ENCODE measurements at places on chromosomes 2 and 18.

DNA sequence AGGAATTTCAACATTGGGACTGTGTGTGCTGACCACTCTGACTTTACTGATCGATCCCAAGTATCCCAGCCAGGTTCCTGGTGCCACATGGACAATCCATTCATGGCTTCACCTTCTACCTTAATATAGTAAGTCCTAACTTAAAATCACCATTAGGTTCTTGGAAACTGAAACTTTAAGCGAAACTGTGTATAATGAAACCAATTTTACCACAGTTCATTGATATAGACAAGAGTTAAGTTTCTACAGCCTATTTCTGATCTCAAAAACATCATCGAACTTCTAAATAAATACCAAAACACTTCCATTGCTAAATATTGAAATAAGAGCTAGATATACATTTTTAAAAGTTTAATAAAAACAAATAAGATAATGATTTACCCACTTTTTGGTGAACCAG is 4.4 kb upstream of the EXOC6B start:
- no peak overlapping the region for H3K4me3 ChIP-seq
- no peaks in the 10 kb centered on the region for H3K27me3 ChIP-seq

DNA sequence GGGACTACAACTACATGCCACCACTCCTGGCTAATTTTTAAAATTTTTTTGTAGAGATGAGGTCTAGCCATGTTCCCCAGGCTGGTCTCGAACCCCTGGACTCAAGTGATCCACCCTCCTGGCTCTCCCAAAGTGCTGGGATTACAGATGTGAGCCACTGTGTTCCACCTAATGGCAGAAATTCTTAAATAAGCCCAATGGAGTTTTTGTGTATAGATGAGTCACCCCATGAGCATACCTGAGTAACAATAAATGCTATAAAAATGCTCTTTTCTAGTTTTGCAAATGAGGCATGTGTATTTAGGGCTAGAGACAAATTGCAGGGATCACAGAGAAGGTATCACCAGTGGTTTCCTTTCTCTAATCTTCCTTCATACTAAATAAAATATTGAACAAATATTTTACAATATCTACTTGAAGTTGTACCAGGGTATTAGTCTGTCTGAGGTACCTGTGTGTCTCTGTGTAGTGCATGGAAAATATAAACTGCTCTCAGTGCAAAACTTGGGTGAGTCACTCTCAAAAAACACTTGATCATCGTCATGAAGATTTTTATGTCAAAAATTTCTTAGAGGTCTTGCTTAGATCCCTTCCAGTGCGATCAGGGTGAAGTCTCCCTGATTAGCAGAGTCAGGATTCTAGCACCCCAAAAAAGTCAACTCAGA is 337.1 kb upstream of the MMADHC start:
- DNase-seq: no peak
- H3K4me3 ChIP-seq: no peak overlapping the region
- H3K36me3 ChIP-seq: no peaks in the 10 kb centered on the region
- H3K4me1 ChIP-seq: no peaks in the 10 kb centered on the region
- no peaks in the 10 kb centered on the region for H3K27me3 ChIP-seq
- no peak overlapping the region for H3K27ac ChIP-seq

- DNase-seq: no peak
- H3K36me3 ChIP-seq: no peaks in the 10 kb centered on the region
- H3K27ac ChIP-seq: no peak overlapping the region
- H3K4me1 ChIP-seq: no peaks in the 10 kb centered on the region
- no peaks in the 10 kb centered on the region for H3K27me3 ChIP-seq
- H3K4me3 ChIP-seq: no peak overlapping the region
These were observed 110.9 kb downstream of the GALR1 start for GRCh38 chr18:77360315-77361190.

DNA sequence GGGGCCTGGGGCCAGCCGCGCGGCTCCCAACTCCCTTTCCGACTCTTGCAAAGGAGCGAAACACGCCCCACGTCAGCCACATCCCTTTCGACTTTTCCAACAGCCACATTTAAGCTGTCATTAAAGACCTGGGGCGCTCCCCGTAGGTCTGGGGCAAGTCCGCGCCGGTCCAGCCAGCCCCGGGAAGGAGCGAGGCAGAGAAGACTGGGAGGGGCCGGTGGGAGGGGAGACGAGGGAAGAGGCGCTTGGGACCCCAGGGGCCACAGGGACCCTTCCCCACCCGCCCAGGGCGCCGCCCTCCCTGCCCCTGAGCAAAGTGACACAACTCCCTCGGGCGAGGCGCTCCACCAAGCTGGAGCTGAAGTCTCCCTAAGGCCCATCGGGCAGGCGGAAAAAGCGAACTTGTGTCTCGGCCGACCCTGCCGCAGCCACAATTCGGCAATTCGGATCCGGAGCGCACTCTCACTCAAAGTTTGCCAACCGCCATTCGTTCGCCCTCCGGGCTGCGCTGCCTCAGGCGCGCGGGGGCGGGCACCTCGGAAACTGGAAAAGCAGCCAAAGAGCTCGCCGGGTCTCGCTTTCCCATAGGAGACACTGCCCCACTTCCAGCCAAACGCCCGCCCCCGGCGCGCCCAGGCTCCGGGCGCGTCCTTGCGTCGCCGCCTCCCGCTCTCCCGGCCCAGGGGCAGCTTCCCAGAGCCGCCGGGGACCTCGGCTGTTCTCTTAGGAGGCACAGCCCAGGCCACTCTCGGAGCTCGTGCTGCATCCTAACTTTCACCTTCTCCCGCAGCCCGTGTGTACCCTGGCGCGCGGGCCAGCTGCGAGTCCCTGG is 1.1 kb upstream of the KCTD1 start:
- peak overlapping the region; percentile 9 for H3K27ac ChIP-seq
- peak overlapping the region; percentile 56 for H3K4me3 ChIP-seq
- no peaks in the 10 kb centered on the region for H3K36me3 ChIP-seq
- H3K4me1 ChIP-seq: peaks cover 32% of the 10 kb centered on the region
- H3K27me3 ChIP-seq: no peaks in the 10 kb centered on the region
- DNase-seq: peak; percentile 49

DNA sequence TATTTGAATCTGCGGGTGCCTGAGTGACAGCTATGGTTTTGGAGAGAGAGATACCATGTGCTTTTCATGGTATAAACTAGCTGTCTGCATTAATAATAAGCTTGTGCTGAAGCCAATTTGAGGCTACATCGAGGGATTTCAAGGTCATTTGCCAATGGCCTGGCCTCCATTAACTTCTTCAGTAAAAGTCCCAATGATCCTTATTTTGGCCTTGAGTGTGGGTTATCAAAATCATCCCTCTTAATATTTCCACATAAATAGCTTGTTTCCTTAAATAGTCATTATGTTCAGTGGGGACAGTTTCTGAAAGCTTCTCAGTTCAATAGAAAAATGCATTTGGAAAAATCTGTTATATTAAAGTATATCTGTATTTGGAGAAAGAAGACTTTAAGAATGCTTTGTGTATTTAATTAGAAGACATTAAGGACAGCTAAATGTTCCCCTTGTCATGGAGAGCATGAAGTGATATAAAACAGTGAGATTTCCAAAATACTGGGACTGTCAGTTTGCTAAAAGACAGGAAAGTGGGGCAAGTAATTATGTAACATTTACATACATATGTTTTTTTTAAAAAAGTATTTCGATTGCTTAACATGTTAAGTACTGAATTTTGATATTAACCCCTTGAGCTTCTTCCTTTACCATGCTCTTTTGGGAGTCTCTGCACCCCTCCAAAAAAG is 355.5 kb upstream of the ZEB2 start:
- no peak overlapping the region for H3K4me3 ChIP-seq
- DNase-seq: no peak

GRCh38 chr2:227655454-227655853 is 11.2 kb upstream of the SCYGR5 start:
- H3K27me3 ChIP-seq: no peaks in the 10 kb centered on the region
- no peaks in the 10 kb centered on the region for H3K4me1 ChIP-seq
- no peak overlapping the region for H3K27ac ChIP-seq

DNA sequence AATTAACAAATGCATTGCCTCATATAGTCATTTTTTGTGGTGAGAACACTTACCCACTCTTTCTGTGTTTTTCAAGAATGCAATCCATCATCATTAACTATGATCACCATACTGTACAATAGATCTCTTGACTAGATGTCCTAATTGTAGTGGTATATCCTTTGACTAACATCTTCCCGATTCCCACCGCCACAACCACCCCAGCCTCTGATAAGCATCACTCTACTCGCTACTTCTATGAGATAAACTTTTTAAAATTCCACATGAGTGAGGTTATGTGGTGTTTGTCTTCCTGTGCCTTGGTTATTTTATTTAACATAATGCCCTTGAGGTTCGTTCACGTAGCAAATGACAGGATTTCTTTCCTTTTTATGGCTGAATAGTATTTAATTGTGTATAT is 6.6 kb downstream of the VWA3B start:
- no peaks in the 10 kb centered on the region for H3K36me3 ChIP-seq
- H3K4me3 ChIP-seq: no peak overlapping the region
- H3K27ac ChIP-seq: no peak overlapping the region
- no peaks in the 10 kb centered on the region for H3K27me3 ChIP-seq

DNA sequence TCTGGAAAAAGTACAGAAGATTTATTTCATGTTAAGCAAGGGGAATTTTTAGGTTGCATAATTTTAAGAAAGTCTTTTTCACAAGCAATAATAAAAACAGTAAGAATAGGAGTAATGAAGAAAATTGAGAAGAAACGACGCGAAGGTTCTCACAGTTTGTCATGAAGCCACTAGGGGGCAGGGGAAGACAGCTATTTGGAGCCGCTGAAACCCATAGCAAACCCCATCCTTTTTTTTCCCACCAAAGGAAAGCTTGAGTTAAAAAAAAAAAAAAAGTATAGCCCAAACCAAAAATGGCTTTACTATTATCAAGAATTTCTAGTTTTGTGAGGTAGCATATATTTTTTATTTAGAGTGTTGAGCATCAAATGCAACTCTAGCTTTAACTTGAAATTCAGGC is 300.9 kb downstream of the PHLPP1 start:
- no peaks in the 10 kb centered on the region for H3K4me1 ChIP-seq
- H3K27me3 ChIP-seq: no peaks in the 10 kb centered on the region
- DNase-seq: peak; percentile 33
- no peak overlapping the region for H3K4me3 ChIP-seq
- H3K27ac ChIP-seq: no peak overlapping the region

- H3K4me1 ChIP-seq: no peaks in the 10 kb centered on the region
- H3K36me3 ChIP-seq: no peaks in the 10 kb centered on the region
- no peak overlapping the region for H3K4me3 ChIP-seq
- DNase-seq: no peak
These were observed 4.1 kb upstream of the VRK2 start for GRCh38 chr2:58042486-58042970.

GRCh38 chr2:28356095-28356911 is 36.4 kb upstream of the FOSL2 start:
- DNase-seq: peak; percentile 91
- H3K27me3 ChIP-seq: no peaks in the 10 kb centered on the region
- no peak overlapping the region for H3K4me3 ChIP-seq
- H3K27ac ChIP-seq: peak overlapping the region; percentile 49
- H3K4me1 ChIP-seq: peaks cover 3% of the 10 kb centered on the region

DNA sequence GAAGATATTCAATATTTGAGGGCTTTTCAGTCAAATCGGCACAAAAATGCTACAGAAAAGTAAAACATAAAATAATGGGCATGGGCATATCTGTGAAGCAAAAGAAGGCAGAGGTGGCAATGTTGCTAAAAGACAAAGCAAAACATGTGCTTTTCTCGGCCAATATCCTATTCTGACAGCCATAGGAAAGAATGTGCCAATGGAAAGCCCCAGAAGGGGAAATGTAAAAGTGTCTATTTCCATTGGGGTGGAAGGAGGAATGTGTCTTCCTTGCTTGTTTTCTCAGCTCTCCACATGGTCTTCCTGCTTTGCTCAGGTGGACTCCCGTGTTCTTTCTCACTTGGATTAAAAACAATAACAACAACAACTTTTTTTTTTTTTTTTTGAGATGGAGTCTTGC is 13.7 kb upstream of the PER2 start:
- H3K36me3 ChIP-seq: no peaks in the 10 kb centered on the region
- no peak for DNase-seq
- H3K4me3 ChIP-seq: no peak overlapping the region
- no peaks in the 10 kb centered on the region for H3K4me1 ChIP-seq

- H3K27ac ChIP-seq: no peak overlapping the region
- no peaks in the 10 kb centered on the region for H3K4me1 ChIP-seq
- DNase-seq: no peak
- no peaks in the 10 kb centered on the region for H3K27me3 ChIP-seq
- no peaks in the 10 kb centered on the region for H3K36me3 ChIP-seq
- H3K4me3 ChIP-seq: no peak overlapping the region
These were observed 14.8 kb downstream of the TIMM21 start for GRCh38 chr18:74163019-74163660.

DNA sequence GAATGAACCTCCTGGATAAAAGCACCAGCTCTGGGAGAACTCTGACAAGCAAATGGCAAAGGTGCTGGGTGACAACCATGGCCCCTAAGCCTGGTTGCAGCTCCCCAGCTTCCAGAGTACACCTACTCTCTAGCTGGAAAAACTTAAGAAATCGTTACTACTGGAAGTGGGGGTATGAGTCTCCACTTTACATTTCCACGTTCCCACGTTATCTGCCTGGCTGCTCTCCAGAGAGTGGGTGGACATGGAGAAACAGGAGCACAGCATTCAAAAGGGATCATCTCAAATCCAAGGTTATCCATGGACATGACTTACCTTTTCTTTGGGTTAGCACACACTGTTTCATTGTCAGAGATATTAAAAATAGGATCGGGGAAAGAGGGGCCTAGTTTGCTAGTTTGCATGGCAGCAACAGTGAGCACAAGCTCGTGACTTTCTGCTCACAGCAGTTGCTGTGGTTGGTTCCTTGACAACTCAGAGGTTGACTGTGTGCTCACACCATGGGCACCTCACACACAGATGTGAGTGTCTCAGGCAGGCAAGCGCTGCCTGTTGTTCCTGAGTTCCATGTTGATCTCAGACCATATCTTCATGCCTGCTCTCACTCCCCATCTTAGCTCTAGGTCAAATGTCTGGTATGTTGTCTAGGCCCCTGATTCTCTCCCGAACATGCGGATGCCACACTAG is 32.5 kb downstream of the PTPN18 start:
- H3K27me3 ChIP-seq: no peaks in the 10 kb centered on the region
- DNase-seq: no peak
- H3K4me1 ChIP-seq: no peaks in the 10 kb centered on the region
- no peak overlapping the region for H3K27ac ChIP-seq
- no peak overlapping the region for H3K4me3 ChIP-seq

GRCh38 chr2:60512641-60513040 is 40.8 kb downstream of the BCL11A start:
- H3K36me3 ChIP-seq: no peaks in the 10 kb centered on the region
- DNase-seq: no peak
- no peaks in the 10 kb centered on the region for H3K27me3 ChIP-seq
- peaks cover 19% of the 10 kb centered on the region for H3K4me1 ChIP-seq
- peak overlapping the region; percentile 20 for H3K27ac ChIP-seq

GRCh38 chr2:44889096-44889495 is 52.4 kb upstream of the SIX3 start:
- H3K4me3 ChIP-seq: no peak overlapping the region
- H3K36me3 ChIP-seq: no peaks in the 10 kb centered on the region
- DNase-seq: no peak

- H3K36me3 ChIP-seq: no peaks in the 10 kb centered on the region
- H3K4me3 ChIP-seq: no peak overlapping the region
- no peaks in the 10 kb centered on the region for H3K4me1 ChIP-seq
- H3K27me3 ChIP-seq: no peaks in the 10 kb centered on the region
These were observed 5.0 kb upstream of the ADAM17 start for GRCh38 chr2:9560628-9561027.

Data from Peyer's patch (tissue), 4 donors.